ENCODE measurements at places on chromosomes 13 and 19.

DNA sequence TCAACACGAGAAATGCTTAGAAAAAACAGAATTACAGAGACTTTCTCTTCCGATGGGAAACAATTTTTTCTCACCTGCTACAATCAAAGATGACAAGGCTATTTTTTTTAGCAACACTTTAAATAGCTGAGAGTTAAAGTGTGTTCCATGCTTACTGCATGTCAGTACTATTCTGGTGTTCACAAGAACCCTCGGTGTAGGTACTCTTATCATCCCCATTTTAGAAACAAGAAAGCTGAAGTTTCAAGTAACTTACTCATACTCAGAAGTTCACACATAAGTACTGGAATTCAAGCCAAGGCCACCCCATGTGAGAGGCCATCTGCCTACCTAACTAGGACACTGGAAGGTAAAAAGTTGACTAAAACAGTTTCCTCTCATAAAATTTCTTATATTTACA, 9.0 kb upstream of the TNFRSF19 start:
- DNase-seq: no peak

GRCh38 chr19:32677657-32678056, 2.0 kb downstream of the RGS9BP start:
- DNase-seq: peak; percentile 96

DNA sequence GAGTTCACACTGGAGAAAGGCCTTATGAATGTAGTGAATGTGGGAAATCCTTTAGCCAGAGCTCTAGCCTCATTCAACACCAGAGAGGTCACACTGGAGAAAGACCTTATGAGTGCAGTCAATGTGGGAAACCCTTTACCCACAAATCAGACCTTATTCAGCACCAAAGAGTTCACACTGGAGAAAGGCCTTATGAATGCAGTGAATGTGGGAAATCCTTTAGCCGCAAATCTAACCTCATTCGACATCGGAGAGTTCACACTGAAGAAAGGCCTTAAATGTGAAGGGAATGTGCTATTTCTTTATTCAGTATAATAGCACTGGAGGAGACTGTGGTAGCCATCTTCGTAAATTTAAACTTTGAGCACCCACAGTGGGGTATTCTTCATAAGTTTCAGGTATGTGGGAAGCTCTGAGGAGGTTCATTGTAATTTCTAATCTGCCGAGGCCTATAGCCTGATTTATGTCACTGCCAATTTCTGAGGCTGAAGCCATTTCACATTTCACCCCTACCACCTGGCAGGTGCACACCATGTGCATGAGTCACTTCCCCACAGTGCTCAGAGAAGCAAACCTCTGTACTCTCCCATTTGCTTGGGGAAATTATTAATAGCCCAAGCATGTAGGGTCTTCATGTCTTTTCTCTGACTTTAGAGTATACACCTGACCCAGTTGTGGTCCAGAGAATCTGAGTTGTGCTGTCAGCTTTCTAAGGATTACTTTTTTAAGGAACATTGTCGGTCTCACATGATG, 6.4 kb downstream of the ZNF551 start:
- no peak for DNase-seq

GRCh38 chr13:98454389-98454881, 122.5 kb downstream of the STK24 start:
- no peak for DNase-seq

DNA sequence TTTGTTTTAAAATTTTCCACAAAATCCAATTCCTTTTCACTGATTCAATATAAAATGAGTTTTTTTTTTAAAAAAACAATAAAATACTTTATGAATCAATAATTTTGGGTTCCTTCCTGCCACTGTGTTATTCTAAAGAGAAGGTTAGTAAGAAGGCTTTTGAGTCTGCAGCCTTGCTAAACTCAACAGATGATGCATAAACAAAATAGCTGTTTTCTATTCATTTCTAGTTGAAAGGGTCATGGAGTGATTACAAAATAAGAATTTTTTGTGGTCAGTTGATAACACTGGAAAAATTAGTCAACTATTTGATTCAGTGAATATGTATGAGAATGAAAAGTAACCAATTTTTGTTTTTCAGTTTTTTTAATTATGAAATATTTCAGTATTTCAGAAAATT, 169.9 kb downstream of the VWA8 start:
- DNase-seq: no peak
